ENCODE measurements at places on chromosomes 16 and 17. TPM values are rescaled to one million over a fixed set of nuclear protein-coding genes. Genes with fewer than 3 reads are reported as not detected.

Gene MYH2
- total RNA-seq: 1.5 TPM

Gene GFAP
- total RNA-seq: 1.5 TPM

Gene PYDC1
- 9.5 TPM for total RNA-seq

Gene FGF11
- total RNA-seq: 28.0 TPM

Gene GALR2
- 2.0 TPM for total RNA-seq

Gene ASB16
- 0.23 TPM for total RNA-seq

DNA sequence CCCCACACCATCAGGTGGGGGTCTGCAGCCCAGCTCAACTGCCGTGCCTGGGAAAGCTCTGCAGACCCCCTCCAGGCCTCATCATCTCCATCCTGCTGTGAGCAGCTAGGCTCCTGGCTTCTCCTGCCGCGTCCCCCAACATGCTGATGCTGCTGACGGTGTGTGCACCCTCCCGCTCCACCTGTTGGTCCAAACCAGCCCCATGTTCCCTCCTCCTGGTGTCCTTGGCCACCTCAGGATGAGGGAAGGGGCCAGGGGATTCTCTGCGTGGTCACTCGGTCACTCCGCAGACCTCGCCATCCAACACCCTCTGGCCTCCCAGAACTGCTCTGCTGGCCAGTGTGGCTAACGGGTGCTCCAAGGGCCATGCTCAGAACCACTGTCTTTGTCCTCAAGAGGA, 368.6 kb downstream of the FOXL1 start:
- DNase-seq: no peak

GRCh38 chr17:720706-721539, 6.3 kb upstream of the VPS53 start:
- DNase-seq: no peak

DNA sequence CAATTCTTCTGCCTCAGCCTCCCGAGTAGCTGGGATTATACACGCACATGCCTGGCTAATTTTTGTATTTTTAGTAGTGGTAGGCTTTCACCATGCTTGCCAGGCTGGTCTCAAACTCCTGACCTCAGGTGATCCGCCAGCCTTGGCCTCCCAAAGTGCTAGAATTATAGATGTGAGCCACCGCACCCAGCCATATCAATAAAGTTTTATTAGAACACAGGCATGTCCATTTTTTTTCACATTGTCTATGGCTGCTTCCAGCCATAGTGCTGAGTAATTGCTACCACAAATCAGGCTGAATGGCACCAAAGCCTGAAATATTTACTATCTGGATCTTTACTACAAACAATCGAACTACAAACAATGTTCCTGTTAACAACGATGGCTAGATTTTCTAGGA, 114.4 kb upstream of the IRX6 start:
- no peak for DNase-seq

GRCh38 chr17:73205459-73205961, 12.7 kb downstream of the COG1 start:
- no peak for DNase-seq

DNA sequence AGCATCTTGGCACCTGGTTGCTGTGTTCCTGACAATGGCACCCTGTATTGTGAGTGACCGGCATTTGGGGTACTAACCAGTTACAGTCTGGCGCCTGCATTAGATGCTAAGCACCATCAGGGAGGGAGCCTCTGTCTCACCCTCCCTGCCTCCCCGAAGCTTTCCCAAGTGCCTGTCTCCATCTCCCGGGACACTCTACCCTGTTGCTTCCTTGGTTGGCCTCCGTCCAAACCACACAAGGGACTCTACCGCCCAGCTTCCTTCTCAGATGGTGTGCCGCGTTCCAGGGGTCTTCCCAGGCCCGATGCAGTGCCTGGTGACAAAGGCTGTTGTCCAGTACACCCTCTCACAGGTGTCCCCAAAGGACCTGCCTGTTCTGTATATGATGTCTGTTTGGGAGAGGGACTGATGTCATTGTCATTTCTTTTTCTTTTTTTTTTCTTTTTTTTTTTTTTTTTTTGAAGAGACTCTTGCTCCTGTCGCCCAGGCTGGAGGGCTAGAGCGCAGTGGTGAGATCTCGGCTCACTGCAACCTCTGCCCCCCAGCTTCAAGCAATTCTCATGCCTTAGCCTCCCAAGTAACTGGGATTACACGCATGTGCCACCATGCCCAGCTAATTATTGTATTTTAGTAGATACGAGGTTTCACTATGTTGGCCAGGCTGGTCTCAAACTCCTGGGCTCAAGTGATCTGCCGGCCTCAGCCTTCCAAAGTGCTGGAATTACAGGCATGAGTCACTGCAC, 6.7 kb downstream of the SNN start:
- DNase-seq: no peak

GRCh38 chr16:27849621-27850020, 213.9 kb downstream of the GSG1L start:
- DNase-seq: no peak

GRCh38 chr16:73068541-73069401, 20.8 kb upstream of the ZFHX3 start:
- DNase-seq: no peak

DNA sequence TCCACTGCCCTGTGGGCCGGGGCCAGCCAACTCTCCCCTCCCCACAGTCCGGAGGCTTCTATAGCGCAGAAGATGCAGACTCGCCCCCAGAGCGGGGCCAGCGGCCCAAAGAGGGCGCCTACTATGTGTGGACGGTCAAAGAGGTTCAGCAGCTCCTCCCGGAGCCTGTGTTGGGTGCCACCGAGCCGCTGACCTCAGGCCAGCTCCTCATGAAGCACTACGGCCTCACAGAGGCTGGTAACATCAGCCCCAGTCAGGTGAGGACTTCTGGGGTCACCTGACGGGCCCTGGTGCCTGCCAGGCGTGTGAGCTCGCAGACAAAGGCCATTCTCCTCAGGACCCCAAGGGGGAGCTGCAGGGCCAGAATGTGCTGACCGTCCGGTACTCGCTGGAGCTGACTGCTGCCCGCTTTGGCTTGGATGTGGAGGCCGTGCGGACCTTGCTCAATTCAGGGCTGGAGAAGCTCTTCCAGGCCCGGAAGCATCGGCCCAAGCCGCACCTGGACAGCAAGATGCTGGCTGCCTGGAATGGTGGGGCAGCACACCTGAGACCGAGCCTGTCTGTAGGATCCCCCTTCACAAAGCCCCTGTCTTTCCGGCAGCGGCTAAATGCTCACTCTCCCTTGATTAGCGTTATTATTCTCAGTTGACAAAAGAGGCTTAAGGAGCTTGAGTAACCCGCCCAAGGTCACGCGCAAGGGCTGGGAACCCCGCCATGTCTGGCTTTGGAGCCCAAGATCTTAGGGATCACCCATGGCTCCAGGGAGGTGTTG, 3.9 kb downstream of the SPATA20 start:
- peak; percentile 94 for DNase-seq

GRCh38 chr16:50695017-50696000, 1.9 kb downstream of the NOD2 start:
- no peak for DNase-seq

DNA sequence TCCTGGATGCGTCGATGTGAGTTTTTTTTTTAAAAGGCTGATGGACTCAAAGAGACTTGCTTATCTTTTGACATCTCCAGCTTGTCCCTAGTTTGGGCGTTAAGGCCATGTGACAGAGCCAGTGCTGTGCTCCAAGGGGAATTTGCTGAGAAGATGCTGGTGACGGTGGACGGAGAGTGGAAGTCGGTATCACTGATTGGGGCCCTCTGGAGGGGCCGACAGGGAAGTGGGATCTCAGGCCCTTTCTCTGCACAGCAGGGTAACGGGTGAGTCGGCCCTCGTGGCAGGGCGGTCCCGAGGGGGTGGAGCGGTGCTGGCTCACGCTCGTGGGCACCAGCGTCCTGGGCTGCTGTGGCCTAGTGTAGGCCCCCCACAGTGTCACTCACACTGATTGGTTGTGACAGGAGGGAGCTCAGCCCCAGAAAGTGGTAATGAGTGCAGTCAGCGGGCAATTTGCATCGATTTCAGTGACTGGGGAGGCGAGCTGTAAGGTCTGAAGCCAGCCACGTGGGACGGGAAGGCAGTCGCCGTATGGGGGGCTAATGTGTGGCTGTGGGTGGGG, 91.3 kb downstream of the TBC1D16 start:
- DNase-seq: no peak

GRCh38 chr17:69651921-69652320, 237.4 kb downstream of the MAP2K6 start:
- no peak for DNase-seq

DNA sequence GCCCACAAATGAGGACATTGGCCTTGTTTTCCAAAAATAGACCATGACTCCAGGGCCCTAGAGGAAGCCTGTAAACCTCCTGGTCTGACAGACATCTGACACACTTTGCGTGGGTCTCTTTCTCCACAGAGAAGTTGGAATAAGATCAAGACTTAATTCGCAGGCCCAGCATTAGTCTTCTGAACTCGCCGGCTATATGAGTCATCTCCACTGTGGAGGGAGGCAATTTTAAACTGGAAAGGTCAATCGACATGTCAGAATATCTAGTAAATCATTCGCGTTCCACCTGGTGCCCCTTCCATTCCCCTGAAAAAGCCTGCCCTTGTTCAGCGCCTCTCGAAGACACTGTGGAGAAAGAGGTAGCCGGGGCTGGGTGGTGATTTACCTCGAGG, 140.1 kb downstream of the CLEC16A start:
- DNase-seq: no peak

DNA sequence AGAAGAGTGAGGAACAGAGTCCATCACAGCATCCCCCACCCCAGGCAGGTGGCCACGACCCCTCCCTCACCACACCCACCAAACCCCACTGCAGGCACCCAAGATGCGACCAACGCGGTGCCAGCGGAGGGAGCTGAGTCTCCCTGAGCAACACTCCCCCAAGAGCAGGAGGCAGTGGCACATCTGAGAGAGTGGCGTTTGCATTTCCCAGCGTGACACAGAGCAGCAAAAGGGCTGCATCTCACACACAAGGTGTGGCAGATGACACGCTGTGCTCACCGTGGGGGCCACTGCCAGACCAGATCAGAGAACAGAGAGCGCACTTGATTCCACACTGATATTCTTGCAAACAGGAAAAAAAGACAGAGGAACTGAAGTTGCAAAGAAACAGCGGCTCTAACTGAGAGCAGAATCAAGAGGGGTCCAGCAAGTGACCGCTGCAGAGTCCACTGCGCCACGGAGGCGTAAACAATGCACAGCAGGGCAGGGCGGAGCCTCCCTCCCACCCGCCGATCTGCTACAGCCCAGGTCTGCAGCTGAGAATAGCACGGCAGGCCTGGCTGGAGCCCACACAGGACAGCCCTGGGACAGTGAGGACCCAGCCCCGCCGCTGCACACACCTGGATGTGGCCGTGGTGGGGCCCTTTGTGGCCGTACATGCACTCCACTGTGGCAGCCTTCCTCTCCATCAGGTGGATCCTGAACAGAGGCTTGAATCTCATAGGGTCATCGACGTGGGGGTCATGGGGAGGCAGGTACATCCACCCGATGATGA, 26.0 kb upstream of the C16orf95 start:
- DNase-seq: no peak

GRCh38 chr17:15289285-15290183, 24.4 kb upstream of the PMP22 start:
- DNase-seq: no peak

DNA sequence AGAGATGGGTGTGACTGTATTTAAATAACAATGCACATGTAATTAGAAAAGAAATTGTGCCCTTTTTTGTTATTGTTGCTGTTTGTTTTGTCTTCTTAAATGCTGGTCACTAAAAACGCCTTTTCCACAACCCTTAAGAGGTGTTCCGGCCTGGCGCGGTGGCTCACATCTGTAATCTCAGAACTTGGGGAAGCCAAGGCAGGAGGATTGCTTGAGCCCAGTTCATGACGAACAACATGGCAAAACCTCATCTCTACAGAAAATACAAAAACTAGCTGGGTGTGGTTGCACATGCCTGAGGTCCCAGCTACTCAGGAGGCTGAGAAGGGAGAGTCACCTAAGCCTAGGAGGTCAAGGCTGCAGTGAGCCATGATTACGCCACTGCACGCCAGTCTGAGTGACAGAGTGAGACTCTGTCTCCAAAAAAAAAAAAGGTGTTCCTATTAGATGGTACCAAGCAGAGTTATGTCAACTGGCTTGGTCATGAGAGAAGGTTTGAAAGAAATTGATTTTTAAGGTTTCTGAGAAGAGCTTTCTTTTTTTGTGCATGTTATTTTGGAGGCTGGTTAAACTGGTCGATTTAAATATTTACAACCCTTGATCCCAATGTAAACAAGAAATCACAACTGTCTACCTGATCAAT, 23.5 kb upstream of the RFFL start:
- no peak for DNase-seq

GRCh38 chr17:58085039-58085715, 2.0 kb downstream of the DYNLL2 start:
- no peak for DNase-seq

- no peak for DNase-seq
These were observed 56.0 kb downstream of the ABAT start for GRCh38 chr16:8730335-8730915.

DNA sequence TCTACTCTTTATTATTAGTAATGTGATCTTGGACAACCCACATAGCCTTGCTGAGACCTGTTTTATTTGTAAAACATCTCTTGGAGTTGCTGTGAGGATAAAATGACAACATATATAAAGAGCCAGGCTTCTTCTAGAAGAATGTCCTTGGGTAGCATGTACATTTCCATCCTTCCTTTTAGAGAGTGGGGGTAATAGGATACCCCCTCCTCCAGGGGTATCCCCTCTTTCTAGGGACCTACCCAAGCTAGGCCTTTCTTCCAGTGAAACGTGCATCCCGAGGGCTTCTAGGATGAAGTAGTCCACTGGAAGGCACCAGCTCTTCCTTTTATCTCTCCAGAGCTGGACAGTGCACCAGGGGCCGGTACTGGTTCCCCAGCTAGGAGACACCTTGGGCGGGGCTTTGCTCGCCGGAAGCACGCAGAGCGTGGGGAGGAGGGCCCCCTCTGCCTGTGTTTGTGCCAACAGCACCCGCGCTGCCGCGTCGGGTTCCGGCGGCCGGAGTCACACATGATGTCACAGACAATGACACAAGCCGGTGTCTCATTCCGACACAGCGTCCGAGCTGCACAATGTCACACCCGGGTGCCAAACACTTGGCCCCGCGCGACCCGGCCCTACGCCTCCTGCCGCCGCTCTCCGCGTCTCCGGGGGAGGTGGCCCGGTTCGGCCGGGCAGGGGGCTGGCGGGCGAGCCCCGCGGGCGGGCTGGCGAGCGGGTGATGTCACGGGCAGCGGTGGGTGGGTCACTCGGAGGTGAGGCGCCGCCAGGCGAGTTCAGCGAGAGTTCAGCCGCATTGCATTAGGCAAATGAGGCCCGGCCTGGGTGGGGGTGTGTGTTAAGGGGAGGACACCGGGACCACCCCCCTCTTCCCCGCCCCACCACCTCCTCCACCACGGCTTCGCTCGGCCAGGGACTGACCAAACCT, 23.4 kb downstream of the GJD3 start:
- peak; percentile 90 for DNase-seq

Data from WTC11 (cell line).